ENCODE measurements at places on chromosomes 7 and 10.

- DNase-seq, result no peak
These were observed 69.1 kb downstream of the INPP5A start for GRCh38 chr10:132606536-132607316.

GRCh38 chr7:139830782-139831501, 1.9 kb downstream of the TBXAS1 start:
- DNase-seq, result peak; percentile 20

DNA sequence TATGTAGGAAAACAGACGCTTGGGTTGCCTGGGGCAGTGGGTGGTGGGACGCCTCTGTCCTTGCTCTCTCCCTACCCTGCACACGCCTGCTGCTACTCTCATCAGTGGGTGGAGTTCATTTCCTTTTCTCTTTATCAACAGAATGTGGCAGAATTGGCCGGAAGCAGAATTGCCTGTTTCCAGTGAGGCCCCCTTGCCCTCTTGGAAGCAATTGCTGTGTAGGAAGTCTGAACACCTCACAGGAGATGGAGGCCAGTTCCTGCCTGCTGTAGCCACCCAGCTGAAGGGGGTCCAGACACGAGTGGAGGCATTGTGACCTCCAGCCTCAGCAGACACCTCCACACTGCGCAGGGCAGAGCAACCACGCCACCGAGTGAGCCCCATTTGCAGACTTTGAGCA, 331.6 kb upstream of the ZNF32 start:
- DNase-seq, result no peak

GRCh38 chr10:22685926-22686325, 28.5 kb downstream of the PIP4K2A start:
- no peak for DNase-seq

- DNase-seq, result no peak
These were observed 87.8 kb downstream of the ZNF777 start for GRCh38 chr7:149373089-149373488.

- no peak for DNase-seq
These were observed 311.7 kb upstream of the NEBL start for GRCh38 chr10:21208666-21209316.

DNA sequence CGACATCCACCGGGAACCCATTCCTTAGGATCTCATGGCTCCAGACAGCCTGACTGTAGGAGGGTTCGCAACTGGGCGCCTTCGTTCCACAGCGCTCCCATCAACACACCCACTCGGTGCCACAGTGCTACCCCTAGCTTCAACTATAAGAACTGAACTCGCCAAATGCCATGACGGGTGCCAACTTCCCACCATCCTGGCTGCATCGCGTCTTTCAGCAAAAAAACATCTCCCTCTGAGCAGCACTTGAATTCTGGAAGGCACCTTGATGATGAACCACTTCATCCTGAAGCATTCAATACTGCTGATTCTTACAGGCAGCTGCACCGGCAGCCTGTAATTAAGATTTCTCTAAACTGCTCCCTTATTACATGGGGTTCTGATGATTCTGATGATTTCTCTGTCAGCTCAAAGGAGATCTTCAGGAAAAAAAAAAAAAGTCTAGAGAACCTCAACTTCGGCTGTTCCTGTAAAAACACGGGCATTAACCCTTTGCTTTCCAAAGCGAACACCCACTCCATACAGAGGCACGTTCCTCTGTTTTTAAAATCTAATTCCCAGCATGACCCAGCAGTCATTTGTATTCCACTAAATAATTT, 1.3 kb downstream of the CYTH3 start:
- peak; percentile 48 for DNase-seq

DNA sequence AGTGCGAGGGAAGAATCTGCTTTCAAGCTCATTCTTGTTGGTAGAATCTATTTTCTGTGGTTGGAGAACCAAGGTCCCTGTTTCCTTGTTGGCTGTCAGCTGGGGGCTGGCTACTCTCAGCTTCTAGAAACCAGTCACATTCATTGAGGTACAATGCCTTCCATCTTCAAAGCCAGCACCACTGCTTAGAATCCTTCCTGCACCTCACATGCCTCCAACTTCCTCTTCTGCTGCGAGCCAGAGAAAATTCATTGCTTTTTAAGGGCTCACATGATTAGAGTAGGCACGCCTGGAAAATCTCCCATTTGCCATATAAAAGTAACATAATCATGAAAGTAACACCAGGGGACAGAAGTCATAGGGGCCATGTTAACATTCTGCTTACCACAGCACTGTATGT, 28.7 kb downstream of the TES start:
- no peak for DNase-seq

GRCh38 chr10:522350-522749, 167.1 kb downstream of the DIP2C start:
- no peak for DNase-seq

- DNase-seq, result no peak
These were observed 109.8 kb upstream of the WDR11 start for GRCh38 chr10:120741396-120741795.

GRCh38 chr10:133459454-133460207, 5.9 kb downstream of the SCART1 start:
- no peak for DNase-seq

- no peak for DNase-seq
These were observed 113.3 kb upstream of the KIF5B start for GRCh38 chr10:32169556-32169955.

GRCh38 chr10:75208181-75208580, 2.4 kb upstream of the VDAC2 start:
- no peak for DNase-seq

DNA sequence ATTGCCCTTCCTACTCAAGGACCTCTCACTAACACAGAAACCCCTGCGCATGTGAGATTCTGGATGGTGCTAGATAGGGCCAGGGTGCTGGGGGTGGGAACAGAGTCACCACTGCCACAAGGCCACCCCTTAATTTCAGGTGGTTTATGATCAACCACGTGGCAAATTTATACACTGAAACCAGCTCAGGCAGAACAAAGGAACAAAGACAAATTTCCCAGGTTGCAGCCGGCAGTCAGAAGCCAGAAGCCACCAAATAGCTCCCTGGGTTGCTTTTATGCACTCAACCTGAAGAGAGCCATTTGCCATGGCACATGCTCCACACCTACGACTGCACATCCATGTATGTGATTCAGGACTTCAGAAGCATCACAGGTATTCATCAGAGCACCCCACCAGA, 2.5 kb downstream of the VOPP1 start:
- DNase-seq, result no peak

GRCh38 chr7:91112902-91113341, 151.3 kb upstream of the FZD1 start:
- no peak for DNase-seq

DNA sequence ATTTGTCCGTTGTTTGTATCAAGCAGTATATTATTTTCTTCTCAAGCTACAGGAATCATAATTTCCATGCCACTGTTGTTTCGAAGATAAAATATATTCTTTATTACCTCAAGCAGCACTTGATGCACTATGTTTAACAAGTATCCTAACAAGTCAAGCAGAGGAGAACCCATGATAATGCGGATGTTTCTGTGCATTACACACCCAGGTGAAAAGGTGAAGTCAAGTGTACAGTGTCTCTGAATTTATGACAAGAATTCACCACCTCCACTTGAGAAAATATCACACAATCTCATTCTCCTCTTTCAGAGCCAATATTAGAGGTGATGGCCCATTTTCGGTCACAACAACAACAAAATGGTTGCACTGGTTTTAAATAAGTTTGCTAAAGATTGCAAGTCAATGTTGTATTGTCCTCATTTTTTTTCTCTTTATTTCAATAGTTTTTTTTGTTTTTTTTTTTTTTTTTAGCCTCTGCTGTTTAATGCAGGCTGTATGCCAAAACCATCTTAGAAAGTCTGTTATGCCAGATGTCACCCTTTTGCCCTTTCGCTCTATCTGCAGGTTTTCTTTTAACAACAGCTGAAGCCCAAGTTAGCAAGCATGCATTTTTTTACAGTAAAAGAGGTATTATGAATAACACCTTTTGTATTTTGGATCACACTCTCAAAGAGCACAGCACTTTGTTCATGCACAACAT, 568.7 kb upstream of the LRRN3 start:
- no peak for DNase-seq

- no peak for DNase-seq
These were observed 11.8 kb upstream of the TBXAS1 start for GRCh38 chr7:139817249-139817648.

DNA sequence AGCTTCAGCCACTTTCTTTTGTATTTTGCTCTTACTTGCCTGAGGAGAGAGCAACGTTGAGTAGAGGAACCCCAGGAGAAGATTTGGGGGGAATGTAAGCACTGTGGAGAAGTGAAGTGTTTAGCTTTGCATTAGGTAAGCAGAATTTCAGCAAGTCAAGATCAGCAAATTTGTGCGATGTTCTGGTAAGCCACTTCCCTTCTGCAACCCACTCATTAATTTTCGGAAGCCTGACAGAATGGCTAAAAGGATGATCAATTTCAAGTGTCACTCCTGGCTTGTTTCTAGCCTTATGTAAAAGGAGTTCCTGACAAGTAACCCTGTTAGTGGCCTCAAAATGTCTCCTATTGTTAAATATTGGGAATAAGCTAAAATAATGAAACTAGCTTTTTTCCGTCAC, 48.5 kb upstream of the NXPH1 start:
- no peak for DNase-seq

- DNase-seq, result no peak
These were observed 48.9 kb upstream of the PAX2 start for GRCh38 chr10:100696477-100696901.

DNA sequence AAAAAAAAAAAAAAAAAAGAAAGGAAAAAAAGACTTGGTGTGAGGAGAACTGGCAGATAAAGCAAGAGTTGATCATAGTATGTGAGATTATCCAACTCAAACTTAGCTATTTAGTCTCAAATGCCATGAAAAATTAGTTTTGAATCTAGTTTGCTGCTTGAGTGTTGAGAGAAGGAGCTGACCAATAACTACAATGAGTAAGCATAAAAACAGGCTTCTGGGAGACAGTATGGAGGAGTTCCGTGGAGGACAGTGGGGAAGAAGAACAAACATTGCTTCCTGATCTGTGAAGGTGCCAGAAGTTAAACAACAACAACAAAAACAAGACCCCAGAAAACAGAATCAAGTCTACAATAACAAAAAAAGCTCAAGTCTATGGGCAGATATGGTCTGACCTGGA, 317.1 kb upstream of the POT1 start:
- no peak for DNase-seq

DNA sequence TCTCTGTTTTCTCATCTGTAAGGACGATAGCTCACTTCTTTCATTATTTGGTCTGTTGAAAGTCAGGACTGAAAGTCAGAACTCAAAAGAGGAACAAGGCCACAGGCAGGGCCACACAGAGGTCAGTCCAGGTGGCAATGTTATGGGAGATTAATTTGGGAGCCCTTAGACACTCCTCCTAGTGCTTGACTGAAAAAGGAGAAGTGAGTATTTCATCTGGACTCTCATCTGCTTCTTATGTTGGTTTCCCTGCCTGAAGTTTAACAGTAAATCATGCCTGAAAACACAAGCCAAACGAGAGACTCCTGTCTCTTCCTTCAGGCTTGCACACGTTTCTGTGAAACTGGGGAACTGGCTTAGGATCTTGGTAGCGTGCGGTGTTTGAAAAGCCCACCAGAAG, 248.5 kb downstream of the BUB3 start:
- DNase-seq, result peak; percentile 76

- DNase-seq, result no peak
These were observed 177.4 kb downstream of the PCLO start for GRCh38 chr7:82985144-82985802.

DNA sequence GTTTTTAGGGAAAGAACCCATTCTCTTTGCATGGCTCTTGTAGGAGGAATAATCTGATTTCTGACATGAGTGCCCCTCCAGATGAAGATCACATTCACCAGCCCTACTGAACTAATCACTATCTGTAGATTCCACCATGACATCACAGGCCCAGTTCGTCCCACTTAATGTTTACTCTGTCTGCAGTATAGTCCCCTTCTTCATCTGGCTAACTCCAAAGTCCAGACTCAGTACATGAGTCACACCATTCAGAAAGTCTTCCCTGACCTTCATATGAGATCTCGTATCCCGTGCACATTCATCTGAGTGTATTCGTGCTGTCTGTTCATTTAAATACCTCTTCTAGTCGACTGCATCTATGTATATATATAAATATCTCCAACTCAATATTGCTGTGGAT, 366.5 kb upstream of the AKR1E2 start:
- DNase-seq, result no peak

DNA sequence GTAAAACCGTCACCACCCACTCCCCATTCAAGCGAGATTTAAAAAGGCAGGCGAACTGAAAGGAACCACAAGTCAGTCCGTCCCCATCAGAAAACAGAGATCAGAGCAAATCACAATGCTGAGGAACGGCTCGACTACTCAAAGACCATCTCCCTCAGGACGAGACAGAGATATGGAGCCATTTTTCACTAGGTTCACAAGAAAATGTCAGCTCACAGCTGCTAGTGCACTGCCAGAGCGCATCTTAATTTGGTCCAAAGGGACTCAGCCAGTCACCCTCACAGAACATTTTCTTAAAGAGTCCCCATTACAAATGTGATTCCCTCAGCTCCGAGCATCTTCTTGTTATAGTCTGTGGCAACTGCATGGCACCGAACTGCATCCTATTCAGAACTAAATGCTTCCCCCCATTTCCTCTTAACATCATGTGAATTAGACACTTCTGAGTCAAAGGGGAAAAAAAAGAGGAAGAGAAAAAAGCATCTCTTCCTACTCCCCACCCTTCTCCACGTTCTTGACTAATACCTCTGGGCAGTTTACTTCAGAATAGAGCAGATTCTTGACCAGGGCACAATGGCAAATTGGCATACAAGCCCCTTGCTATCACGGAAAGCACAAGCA, 683.9 kb downstream of the MAGI2 start:
- DNase-seq, result peak; percentile 6

All from GM20000 (cell line).